NCI-H446 (cell line): ENCODE measurements at places on chromosomes 11 and 22.

DNA sequence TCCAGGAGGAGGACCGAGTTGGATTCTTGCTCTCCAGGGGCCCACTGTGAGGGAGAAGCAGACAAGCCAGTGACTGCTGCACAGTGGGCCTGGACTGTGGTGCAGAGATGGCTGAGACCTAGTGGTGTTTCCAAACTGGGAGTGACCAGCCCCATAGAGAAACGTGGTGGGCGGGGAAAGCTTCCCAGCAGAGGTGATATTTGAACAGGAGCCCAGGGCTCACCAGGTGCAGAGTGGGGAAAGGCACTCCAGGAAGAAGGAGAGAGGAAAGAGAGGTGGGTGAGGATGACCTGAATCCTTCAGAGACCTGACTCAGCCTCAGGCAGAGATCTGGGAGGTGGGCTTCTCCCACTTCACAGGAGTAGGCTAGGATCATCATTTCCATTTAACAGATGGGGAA lies 52.1 kb upstream of the RASD2 start:
- no peak for DNase-seq

DNA sequence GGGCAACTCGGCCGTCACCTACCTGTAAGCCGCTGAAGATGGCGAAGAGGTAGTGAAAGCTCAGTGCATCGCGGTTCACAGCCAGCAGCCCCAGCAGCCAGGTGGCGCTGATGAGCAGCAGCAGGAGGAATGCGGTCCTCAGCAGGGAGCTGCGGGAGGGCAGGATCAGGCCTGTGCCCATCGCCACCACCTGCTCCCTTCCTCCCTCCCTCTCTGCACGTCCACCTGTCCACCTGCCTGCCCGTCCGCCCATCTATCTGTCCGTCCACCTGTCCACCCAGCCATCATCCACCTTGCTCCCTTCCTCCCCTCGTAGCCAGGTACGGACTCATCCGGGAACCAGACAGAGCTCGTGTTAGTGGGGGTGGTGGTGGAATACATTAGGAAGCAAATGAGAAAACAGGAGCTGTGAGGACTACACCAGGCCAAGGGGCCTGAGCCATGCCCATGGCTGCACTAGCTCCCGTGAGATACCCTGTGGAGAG lies 32.2 kb downstream of the TRMU start:
- DNase-seq = no peak

GRCh38 chr11:120153221-120153620 lies 15.3 kb upstream of the TRIM29 start:
- DNase-seq = no peak

DNA sequence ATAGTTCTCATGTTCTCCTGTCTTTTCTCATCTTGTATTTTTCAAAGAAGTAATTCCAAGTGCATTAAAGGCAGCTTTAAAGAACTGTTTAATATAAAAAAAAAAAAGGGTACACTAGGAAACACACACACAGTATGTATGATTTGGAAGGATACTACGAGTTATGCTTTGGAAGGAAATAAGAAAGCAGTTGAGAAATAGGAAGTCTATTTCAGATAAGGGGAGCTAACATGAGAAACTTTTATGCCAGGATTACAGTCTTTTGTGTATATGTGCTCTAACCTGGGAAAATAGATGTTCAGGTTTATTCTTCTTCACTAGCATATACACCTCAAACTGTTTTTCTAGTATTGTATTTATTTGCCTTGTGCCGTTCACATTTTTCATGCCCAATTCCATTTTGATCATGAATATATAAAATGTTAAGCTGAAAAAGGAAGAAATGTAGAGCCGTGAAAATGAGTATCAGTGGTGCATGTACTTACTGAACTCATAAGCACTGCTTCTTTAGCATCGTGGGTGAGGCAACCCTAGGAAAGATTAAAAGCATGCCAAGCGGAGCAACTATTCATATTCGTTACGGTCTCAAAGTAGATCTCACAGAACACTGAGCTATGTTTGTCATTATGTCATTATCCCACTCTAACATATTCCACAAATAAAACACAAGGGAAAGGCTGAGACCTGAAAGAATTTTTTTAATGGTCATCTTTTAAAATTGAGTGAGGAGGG lies 59.6 kb downstream of the GUCY1A2 start:
- DNase-seq = no peak
